Activated CD8-positive, alpha-beta memory T cell treated with anti-CD3 and anti-CD28 coated beads for 1 hour (primary cell): ENCODE measurements at places on chromosomes 7 and 10.
A peak's percentile ranks its signal among the peaks of the same experiment; 100 is the strongest.

- DNase-seq, result no peak
Observed at GRCh38 chr10:5959581-5960069, 17.7 kb downstream of the IL15RA start.

DNA sequence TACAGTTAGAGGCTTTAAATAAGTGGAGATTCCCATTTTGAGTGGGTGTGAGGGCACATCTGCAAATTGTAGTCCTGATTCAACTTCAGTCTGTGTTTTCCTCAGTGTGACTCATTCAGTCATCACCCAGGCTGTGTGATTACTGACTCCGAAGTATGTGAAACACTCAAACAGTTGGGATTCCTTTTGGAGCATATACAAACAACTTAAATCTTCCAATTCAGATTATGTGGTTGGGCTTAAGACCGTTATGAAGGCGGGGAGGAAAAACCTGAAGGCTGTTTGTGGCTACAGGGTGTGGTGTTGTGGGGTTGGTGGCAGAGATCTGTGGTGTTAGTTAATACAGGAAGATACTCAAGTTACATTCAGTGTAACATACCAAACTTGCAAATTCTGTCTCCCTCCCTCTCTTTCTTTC is 259.7 kb upstream of the FERD3L start:
- no peak for DNase-seq

DNA sequence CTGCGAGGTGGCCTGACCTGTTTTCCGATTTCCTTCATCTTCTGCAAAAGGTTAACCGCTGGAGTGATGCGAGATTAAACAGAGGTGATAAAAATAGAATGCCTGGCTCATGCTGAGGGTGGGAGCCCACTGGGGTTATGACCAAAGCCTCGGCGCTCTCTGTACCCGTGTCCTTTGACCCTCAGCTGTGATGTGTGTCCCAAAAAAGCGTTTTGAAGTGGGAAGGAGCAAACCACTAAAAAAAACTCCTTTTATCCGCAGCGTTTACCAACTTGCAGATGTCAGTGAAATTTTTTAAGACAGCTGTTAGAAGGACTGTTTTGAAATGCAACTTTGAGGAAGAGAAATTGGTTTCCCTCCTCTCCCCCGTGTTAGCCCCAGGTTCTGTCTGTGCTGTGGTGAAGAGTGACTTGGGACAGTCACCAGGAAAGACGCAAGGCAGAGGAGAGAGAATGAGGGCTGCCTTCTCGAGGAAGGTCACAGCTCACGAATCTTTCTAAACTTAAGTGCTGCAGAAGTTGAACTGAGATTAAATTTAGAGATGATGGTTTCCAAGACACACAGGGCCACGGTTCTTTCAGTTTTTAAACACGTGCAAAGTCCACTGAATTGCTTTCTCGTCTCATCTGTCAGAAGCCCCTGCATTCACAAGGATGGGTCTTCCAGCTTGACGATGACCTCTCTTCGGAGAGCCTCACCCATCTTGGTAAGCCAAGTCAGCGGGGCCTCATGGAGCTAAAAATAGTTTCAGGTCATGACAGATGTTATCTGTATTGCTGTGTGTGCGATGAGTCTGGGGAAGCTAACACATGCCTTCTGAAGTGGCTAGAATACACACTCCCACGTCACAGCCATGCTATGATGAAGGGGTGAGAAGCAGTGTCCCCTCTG is 27.6 kb downstream of the AMZ1 start:
- no peak for DNase-seq

GRCh38 chr7:50226145-50226544 is 78.4 kb upstream of the IKZF1 start:
- no peak for DNase-seq

- no peak for DNase-seq
Observed at GRCh38 chr7:130669085-130669700, 645 bp upstream of the COPG2 start.

GRCh38 chr7:77826300-77826699 is 27.7 kb downstream of the PHTF2 start:
- no peak for DNase-seq

DNA sequence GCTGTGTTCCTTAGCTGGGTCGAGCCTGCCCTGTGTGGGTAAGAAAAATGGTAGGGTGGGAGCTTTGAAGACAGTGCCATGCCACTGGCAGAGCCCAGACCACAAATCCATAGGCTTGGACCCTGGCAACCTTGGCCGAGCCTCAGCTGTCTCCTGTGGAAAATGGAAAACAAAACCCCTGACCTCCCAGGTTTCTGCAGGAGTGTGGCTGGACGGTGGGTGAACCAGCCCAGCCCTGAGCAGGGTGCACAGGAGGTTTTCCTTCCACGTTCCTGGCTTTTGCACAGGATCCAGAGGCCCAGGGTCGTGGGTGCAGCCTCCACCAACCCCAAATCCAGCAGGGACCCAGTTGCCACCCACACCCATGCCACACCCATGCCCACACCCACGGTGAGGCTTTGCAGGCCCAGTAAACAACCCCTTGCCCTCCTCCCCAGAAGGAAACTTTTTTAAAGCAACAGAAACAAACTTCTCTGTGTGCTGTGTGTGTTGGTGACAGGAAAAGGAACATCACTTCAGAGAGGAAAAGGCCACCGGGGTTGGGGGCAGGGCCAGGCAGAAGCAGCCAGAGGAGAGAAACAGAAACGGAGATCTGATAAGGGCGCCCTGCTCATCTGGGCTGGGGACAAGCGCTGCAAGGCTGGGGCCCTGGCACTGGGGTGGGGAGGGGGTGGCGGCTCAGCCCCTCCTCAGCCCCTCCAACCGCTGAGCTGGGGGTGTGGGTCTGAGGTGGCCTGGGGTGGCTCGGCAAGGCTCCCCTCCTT is 20.7 kb upstream of the ZMIZ1 start:
- peak; percentile 37 for DNase-seq

- no peak for DNase-seq
Observed at GRCh38 chr10:132332433-132332754, 401 bp downstream of the LRRC27 start.

GRCh38 chr7:18489624-18490023 is 5.9 kb upstream of the HDAC9 start:
- DNase-seq, result no peak

DNA sequence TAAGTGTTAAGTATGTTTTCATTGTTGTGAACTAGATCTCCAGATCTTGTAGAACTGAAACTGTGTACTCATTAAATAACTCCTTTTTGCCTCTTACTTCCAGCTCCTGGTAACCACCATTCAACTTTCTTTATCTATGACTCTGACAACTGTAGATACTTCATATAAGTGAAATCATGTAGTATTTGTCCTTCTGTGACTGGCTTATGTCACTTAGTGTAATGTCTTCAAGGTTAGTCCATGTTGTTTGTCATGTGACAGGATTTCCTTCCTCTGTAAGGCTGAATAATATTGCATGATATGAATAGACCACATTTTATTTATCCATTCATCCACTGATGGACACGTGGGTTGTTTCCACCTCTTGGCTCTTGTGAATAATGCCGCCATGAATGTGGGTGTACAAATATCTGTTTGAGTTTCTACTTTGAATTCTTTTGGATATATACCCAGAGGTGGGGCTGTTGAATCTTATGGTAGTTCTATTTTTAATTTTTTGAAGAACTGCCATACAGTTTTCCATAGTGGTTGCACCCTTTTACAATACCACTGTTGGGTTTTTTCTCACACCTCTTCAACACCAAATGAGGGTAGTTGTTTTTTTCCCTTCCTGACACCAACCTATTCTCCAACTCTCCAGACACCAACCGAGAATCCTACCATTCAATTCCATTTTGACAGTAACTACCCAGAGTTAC is 10.7 kb upstream of the FMC1 start:
- DNase-seq, result no peak

- no peak for DNase-seq
Observed at GRCh38 chr7:27616914-27617548, 45.7 kb downstream of the HIBADH start.

DNA sequence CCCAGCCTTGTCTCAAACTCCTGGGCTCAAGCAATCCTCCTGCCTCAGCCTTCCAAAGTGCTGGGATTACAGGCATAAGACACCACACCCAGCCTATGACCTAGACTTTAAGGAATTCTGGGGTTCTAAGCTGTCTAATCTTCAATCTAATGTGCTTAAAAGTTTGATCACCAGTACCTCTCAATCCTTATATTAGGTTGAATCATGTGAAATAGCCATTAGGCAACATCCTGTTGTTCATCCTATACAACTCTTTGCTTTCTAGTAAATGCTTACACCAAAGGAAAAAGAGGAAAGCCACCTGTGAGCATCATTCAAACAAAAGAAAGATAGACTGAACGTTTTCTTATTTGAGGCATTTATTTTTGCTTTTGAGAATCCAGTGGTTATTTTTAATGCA is 56.0 kb downstream of the ATOH7 start:
- no peak for DNase-seq

- DNase-seq, result no peak
Observed at GRCh38 chr10:74925291-74925690, 98.9 kb downstream of the KAT6B start.

DNA sequence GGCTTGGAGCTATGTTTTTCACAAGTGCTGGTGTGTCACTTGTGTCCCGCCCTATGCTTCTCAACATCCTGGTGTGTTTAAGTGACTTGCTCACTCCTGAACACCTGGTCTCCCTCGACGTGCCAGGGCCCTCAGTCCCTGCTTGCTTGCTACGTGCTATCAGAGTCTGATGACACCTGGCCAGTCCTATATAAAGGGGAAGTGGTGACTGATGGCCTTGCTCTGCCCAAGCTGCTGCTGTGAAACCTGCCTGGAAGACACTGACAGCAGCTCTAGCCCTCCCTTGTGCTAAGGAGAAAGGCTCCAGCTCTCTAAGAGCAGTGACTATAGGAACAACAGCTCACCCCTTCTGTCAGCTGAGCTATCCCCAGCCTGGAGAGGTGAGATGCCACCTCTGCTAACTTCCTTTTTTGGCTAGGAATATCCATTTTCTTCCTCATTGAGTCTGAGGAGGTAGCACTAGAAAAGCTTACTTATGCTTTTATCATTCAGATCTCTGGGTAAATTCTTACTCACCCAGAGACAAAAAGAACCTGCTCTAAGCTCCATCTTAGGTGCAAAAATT is 77.2 kb upstream of the PLXNA4 start:
- DNase-seq, result no peak

GRCh38 chr10:50387732-50388073 is 136.4 kb upstream of the ASAH2 start:
- no peak for DNase-seq

GRCh38 chr10:122122493-122122892 is 133.5 kb downstream of the TACC2 start:
- no peak for DNase-seq

DNA sequence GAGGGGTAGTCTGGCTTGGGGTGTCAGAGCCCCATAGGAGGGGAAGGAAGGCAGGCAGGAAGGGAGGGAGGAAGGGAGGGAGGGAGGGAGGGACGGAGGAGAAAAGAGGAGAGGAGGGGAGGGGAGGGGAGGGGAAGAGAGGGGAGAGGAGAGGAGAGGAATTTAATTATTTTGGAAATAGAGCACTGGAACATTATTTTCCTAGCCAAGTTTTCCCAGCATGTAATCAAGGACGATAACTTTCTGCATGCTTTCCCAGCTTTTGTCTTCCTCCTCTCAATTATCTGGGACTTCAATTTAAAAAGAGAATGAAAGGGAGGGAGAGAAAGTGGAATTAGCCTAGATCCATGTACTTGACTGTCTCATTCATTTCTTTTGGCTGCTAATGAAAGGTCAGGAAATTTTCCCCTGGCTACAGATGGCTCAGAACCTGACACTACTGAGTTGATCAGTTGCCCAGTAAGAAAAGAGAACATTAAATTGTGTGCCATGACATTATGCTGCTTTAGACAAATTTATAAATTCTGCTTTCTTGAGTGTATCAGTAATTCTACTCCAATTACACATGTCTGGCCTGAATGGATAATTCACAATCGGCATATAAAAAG is 148.8 kb downstream of the LRRC4 start:
- no peak for DNase-seq

GRCh38 chr10:28118985-28119628 is 120.2 kb upstream of the ODAD2 start:
- no peak for DNase-seq

DNA sequence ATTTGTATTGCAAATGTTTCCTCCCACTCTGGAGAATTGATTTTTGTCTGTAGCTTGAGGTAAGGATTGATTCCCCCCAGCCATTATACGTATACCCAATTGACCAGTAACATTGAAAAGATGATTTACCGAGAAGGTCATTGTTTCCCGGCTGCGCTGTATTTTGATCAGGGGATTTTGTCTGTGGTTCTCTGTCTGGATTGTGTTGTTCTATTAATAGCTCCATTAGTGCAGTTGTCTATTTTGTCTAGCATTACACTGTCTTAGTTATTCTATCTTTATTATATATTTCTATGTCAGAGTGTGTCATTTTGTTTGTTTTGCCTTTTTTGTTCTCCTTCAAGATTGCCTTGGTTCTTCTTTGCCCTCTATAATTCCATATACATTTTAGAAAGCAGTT is 37.7 kb downstream of the AHR start:
- DNase-seq, result no peak

DNA sequence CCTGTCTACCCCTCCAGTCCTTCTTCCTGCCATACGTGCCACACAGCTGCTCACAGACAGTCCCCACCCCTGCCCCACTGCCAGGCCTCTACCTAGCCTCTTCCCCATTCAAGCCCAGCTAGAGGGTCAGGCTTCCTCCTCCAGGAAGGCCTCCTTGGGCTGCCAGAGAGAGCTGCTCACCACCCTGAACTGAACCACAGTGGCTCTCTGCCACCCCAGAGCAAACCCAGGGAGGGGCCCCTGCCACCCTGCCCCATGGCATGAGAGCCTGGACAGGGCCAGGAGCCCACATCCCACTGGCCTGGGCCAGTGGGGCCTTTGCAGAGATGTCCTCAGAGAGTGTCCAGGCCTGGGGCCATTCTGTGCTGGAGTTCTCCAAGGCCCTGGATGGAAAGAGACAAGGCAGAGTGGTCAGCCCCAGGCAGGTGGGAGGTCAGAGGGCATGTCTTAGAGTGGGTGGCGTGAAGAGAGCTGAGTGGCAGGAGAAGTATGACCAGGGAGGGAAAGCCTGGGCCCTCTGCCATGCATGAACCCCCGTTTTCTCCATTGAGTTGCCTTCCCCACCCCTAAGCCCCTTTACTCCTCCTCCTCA is 40.4 kb downstream of the TMEM270 start:
- no peak for DNase-seq

- no peak for DNase-seq
Observed at GRCh38 chr10:50403074-50403473, 151.8 kb upstream of the ASAH2 start.

- DNase-seq, result no peak
Observed at GRCh38 chr7:11923376-11923930, 91.5 kb upstream of the THSD7A start.

DNA sequence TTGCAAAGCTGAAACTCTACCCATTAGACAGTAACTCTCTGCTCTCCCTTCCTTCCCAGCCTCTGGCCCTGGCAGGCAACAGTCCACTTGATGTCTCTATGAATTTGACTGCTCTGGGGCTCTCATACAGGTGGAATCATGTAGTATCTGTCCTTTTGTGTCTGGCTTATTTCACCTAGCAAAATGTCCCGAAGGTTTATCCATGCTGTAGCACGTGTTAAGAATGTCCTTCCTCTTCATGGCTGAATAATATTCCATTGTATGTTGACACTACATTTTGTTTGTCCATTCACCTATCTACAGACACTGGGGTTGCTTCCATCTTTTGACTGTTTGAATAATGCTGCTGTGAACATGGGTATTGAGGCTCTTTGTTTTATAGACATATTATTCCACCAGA is 128.9 kb downstream of the EGFR start:
- DNase-seq, result no peak

GRCh38 chr7:157006829-157007469 is 3.5 kb downstream of the MNX1 start:
- DNase-seq, result no peak
